ENCODE measurements at places on chromosomes 1 and 21.

DNA sequence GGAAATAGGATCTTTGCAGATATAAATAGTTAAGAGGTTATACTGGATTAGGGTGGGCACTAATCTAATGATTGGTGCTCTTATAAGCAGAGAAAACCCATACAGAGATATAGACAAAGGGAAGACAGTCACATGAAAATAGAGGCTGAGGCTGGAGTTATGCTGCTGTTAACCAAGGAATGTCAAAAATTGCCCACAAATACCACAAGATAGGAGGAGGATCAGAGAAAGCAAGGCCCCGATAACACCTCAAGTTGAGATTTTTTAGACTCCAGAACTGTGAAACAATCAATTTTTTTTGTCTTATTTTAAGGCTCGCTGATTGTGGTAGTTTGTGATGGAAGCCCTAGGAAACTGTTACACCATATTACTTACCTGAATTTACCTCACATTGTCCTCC is 513.2 kb downstream of the COL11A1 start:
- DNase-seq: no peak

GRCh38 chr1:117825414-117825813 is 104.0 kb downstream of the GDAP2 start:
- no peak for DNase-seq

- no peak for DNase-seq
These were observed 100.5 kb downstream of the TEX35 start for GRCh38 chr1:178613271-178613945.

DNA sequence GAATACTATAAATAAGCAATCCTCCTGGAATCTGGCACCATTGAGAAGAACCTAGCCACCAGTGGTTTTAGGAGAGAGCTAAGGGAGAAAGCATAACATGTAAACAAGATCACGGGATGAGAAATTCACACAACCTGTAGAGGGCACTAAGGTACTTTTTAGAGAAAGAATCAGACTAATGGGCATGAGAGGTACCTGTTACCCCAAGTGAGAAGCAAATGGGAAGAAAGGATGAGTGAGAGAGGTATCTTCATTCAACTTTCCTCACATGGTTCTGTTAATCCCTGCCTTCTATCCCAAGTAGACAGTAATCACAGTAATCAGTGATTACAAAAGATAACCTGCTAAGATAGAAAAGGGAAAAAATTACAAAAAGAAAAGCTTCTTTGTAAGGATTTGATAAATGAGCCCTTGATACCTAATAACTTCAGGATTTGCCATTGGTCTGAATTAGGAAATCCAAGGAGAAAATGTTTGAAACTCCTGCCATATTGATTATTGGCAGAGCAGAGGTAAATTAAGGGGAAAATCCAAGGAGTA is 251.1 kb upstream of the ADGRL2 start:
- no peak for DNase-seq

DNA sequence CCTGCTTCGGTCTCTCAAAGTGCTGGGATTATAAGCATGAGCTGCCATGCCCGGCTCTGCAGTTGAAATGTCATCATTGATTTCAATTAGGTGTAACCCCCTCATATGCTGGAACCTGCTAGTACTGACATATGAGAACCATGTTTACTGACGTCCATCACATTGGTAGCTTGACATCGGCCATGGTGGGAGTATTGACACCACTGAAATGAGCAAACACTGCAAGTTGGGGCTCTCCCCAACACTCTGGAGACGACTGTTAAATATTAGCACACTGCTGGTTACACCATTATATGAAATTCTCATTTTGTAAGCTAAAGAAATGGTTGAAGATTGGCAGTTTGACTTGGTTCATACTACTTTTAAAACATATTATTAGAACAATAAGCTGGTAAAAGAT is 63.7 kb downstream of the CNST start:
- no peak for DNase-seq

- DNase-seq: no peak
These were observed 27.0 kb downstream of the SDC3 start for GRCh38 chr1:30881319-30882181.

- DNase-seq: no peak
These were observed 4.7 kb downstream of the SLC35E2B start for GRCh38 chr1:1687846-1688245.

- DNase-seq: no peak
These were observed 386.7 kb upstream of the ESRRG start for GRCh38 chr1:217109928-217110327.

- peak; percentile 50 for DNase-seq
These were observed 16.0 kb downstream of the OR2T11 start for GRCh38 chr1:248618878-248619277.

GRCh38 chr1:214051786-214052185 is 64.0 kb downstream of the PROX1 start:
- no peak for DNase-seq

GRCh38 chr1:89962024-89962741 is 32.7 kb upstream of the ZNF326 start:
- DNase-seq: no peak

GRCh38 chr1:183443011-183443410 is 24.8 kb upstream of the NMNAT2 start:
- no peak for DNase-seq

GRCh38 chr1:241422470-241422869 is 65.5 kb upstream of the RGS7 start:
- DNase-seq: no peak

DNA sequence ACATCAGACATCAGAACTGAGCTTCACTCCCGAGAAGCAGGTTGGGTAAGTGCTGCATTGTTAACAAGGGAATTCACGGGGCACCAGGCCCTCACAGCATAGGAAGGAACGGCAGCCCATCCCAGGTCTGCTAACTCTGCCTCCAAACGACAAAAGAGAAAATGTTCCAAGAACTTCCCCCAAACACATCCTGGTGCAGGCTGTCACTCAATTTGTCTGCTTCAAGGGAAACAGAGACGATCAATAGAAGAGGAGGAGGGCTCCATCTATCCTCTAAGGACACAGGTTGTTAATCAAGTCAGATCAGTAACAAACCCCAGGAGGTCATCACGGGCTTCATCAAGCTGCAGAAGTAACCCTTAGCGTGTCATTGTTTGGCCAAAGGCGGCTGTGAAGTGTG is 3.5 kb upstream of the TSPEAR start:
- DNase-seq: no peak

- no peak for DNase-seq
These were observed 24.6 kb upstream of the PRDM15 start for GRCh38 chr21:41903559-41904351.

GRCh38 chr1:12649971-12650421 is 6.1 kb downstream of the AADACL4 start:
- no peak for DNase-seq

- no peak for DNase-seq
These were observed 21.1 kb upstream of the EPHB2 start for GRCh38 chr1:22689505-22689904.

DNA sequence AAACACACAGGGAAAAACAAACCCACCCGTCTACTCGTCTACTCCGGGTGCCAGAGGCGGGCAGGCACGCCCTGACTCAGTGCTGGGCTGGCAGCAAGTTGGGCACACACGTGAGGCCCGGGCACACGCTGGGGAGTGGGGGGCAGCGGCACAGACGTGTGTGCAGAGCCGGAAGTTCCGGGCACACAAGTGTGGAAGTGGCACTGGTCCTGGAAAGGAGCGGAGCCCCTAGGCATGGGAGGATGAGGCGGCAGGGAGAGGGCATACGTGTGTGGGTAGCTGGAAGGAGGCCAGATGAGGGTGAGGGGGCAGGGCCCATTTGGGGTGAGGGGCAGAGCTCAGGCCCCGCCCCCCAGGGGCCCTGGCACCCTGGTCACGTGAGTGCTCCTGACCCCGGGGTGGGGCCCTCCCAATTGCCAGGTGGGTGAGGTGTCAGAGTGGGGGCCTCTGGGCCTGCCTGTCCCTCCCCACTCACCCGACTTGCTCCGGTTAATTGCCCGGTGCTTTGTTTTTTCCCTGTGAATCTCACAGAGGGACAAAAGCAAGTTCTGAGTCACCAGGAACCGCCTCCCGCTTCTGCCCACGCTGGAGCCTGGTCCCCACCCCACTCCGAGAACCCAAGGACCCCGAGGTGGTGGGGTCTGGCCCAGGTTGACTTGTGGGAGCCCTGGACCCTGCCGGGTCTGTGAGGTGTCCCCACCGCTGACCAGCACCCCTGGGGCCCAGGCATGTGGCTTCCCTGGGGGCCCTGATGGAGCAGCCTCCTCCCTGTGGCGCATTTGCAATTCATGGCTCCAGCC is 104.8 kb upstream of the CASZ1 start:
- no peak for DNase-seq

DNA sequence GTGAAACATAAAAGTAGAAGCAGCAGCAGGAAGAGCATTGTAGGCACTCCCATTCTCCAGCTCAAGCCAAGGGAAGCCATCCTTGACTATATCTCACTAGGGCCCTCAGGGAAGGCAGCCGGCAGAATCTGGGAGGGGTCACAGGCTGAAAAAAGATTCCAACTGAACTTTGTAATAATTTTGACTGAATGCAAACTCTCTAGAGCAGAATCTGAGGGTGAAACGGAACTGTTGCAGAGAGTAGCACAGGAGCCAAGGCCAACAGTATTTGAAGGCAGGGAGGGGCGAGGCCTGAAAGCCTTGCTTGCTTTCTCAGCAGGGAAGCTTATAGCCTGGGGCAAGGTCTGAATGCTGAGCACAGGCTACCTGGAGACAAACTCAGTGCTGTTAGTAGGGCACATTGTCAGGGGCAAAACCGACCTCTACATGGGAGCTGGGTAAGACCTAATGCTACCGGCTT is 180.6 kb downstream of the COL24A1 start:
- no peak for DNase-seq

DNA sequence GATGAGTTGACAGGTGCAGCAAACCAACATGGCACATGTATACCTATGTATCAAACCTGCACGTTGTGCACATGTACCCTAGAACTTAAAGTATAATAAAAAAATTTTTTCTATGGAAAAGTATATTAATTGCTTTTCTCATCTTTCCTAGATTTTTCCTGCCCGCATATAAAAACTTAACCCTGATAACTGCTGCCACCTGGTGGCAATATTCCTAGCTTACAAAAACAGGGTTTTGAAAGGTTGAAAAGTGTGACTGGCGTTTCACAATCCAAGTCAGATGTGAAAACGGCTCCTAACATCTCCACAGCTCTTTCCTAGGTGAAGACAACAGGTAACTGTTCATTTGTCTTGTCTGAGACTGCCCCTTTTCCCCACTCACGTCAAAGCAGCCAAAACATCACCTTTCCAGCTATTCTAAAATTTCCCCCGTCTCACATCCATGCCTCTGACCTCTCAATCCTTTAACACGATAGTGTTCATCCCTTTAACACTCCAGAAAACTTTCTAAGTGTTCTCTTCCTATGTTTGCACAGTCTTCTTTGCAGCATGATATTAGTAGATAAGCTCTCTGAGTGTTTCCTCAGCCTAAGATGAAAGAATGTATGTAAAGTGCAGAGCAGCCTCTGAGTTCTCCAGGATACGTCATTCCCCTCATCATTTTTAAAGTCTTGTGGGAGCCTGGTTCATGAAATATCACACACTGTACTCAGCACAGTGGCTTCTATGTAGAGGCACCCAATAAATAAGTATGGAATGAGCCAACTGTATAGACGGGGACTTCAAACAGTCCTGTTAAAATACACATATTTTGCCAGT is 27.5 kb downstream of the OVGP1 start:
- peak; percentile 39 for DNase-seq
